ENCODE measurements at places on chromosomes 16 and 17. TPM values are rescaled to one million over a fixed set of nuclear protein-coding genes. Genes with fewer than 3 reads are reported as not detected.

The CHD9NB gene
- polyA plus RNA-seq = 6.6 TPM

DNA sequence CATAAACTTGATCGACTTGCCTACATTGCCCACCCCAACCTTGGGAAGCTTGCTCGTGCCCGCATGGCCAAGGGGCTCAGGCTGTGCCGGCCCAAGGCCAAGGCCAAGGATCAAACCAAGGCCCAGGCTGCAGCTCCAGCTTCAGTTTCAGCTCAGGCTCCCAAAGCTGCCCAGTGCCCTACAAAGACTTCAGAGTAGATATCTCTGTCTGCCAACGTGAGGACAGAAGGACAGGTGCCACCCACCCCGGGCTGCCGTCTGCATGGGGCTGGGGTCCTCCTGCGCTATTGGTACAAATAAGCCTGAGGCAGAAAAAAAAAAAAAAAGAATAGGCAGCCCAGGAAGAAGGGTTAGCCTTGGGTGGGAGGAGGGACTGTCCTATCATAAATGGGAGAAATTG is 37.1 kb downstream of the DNAH2 start:
- no peak for DNase-seq
- H3K27ac ChIP-seq = no peak overlapping the region
- H3K4me3 ChIP-seq = no peak overlapping the region
- H3K36me3 ChIP-seq = no peaks in the 10 kb centered on the region
- no peaks in the 10 kb centered on the region for H3K27me3 ChIP-seq
- H3K4me1 ChIP-seq = no peaks in the 10 kb centered on the region

DNA sequence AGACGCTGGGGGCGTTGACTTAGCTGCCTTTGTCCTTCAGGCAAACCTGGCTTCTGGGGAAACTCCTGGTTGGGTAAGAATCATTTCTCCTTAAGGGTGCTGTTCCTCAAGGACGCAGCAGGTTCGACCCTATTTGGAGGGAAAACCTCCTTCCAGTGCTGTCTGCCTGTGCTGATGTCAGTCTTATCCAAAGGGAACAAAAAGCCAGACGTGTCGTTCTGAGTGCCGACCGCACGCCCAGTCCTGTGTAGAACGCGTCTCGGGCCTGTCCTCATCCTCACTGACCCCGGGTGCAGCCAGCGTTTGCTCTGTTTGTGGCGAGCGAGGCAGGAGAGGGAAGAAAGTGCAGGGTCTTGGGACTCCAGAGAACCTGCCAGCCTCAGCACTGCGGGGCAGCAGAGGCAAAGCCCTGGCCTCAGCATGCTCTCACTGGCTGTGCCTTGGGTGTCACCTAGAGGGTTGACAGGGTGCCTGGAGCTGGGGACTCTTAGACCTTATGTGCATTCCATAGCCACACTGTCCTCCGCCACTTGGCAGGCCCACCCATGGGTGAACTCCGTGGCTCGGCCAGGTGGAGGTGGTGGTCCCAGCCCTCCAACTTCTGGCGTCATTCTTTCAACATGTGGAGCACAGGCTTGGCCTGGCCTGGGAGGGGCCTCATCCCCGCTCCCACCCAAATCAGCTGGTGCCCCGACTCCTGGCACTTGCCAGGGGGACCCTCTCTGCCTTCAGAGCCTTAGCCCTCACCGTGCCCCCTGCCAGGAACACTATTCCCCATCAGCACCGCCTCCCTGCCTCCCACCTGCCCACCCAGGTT is 6.0 kb downstream of the SNN start:
- H3K27ac ChIP-seq = peak overlapping the region; percentile 51
- no peaks in the 10 kb centered on the region for H3K27me3 ChIP-seq
- peaks cover 71% of the 10 kb centered on the region for H3K4me1 ChIP-seq
- peaks cover 23% of the 10 kb centered on the region for H3K36me3 ChIP-seq
- DNase-seq = no peak

- H3K4me3 ChIP-seq = no peak overlapping the region
- H3K4me1 ChIP-seq = no peaks in the 10 kb centered on the region
- no peaks in the 10 kb centered on the region for H3K27me3 ChIP-seq
- H3K36me3 ChIP-seq = no peaks in the 10 kb centered on the region
- peak; percentile 68 for DNase-seq
- peak overlapping the region; percentile 17 for H3K27ac ChIP-seq
Measured at GRCh38 chr17:82838386-82839063, 1.3 kb downstream of the ZNF750 start.

- peaks cover 77% of the 10 kb centered on the region for H3K4me1 ChIP-seq
- peak overlapping the region; percentile 90 for H3K27ac ChIP-seq
- peak; percentile 96 for DNase-seq
- H3K4me3 ChIP-seq = no peak overlapping the region
- no peaks in the 10 kb centered on the region for H3K27me3 ChIP-seq
Measured at GRCh38 chr16:17345043-17345442, 125.7 kb downstream of the XYLT1 start.

GRCh38 chr17:39200957-39201510 is 951 bp downstream of the RPL19 start:
- H3K27me3 ChIP-seq = no peaks in the 10 kb centered on the region
- peaks cover 41% of the 10 kb centered on the region for H3K36me3 ChIP-seq

DNA sequence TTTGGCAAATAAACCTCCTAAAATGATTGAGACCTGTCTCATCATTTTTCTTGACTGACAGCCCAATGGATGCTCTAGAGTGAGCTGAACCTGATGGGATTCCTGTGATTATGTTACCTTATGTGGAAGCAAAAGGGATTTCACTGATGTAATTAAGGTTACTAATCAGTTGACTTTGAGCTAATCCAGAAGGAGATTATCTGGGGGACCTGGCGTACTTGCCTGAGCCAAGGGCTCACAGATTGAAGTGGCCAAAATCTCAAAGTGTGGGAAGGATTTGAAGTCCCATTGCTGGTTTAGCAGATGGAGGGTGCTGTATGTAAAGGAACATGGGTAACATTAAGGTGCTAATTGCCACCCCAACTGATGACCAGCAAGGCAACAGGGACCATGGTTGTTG is 214.0 kb downstream of the CPPED1 start:
- DNase-seq = no peak
- no peaks in the 10 kb centered on the region for H3K4me1 ChIP-seq
- no peak overlapping the region for H3K4me3 ChIP-seq
- no peaks in the 10 kb centered on the region for H3K27me3 ChIP-seq
- no peak overlapping the region for H3K27ac ChIP-seq

GRCh38 chr16:68487669-68488068 is 39.4 kb upstream of the SMPD3 start:
- no peaks in the 10 kb centered on the region for H3K4me1 ChIP-seq
- no peak overlapping the region for H3K27ac ChIP-seq
- DNase-seq = no peak
- H3K27me3 ChIP-seq = peaks cover 4% of the 10 kb centered on the region
- no peaks in the 10 kb centered on the region for H3K36me3 ChIP-seq

DNA sequence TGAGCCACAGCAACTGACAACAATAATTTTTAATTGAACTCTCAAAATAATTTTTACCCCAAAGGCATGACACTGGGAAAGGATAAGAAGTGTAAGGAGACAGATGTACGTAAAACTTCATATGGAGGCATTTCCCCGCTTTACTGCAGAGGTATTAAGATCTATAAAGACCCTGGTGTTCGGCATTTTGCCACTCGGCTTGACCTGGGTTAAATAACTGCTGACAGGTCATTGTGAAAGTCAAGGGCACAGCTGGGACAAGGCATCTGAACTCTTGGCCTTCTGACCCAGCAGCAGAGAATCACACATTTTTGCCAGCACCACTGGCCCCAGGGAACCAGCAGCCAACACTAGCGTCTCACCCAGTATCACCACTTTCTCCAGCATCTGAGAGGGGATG is 372.1 kb downstream of the SOX9 start:
- H3K4me1 ChIP-seq = no peaks in the 10 kb centered on the region
- no peaks in the 10 kb centered on the region for H3K36me3 ChIP-seq
- H3K27me3 ChIP-seq = no peaks in the 10 kb centered on the region
- no peak for DNase-seq
- no peak overlapping the region for H3K27ac ChIP-seq

GRCh38 chr16:14097182-14097959 is 26.3 kb downstream of the MRTFB start:
- H3K36me3 ChIP-seq = no peaks in the 10 kb centered on the region
- H3K27ac ChIP-seq = peak overlapping the region; percentile 33
- peaks cover 40% of the 10 kb centered on the region for H3K4me1 ChIP-seq
- no peaks in the 10 kb centered on the region for H3K27me3 ChIP-seq
- no peak overlapping the region for H3K4me3 ChIP-seq

Data from sigmoid colon (tissue), 7 donors.